Dermis blood vessel endothelial cell (primary cell): ENCODE measurements at places on chromosomes 1 and 21. TPM values are rescaled to one million over a fixed set of nuclear protein-coding genes. Genes with fewer than 3 reads are reported as not detected.

- peak; percentile 40 for DNase-seq
These were observed 36.5 kb upstream of the ADAMTS1 start for GRCh38 chr21:26881504-26882228.

DNA sequence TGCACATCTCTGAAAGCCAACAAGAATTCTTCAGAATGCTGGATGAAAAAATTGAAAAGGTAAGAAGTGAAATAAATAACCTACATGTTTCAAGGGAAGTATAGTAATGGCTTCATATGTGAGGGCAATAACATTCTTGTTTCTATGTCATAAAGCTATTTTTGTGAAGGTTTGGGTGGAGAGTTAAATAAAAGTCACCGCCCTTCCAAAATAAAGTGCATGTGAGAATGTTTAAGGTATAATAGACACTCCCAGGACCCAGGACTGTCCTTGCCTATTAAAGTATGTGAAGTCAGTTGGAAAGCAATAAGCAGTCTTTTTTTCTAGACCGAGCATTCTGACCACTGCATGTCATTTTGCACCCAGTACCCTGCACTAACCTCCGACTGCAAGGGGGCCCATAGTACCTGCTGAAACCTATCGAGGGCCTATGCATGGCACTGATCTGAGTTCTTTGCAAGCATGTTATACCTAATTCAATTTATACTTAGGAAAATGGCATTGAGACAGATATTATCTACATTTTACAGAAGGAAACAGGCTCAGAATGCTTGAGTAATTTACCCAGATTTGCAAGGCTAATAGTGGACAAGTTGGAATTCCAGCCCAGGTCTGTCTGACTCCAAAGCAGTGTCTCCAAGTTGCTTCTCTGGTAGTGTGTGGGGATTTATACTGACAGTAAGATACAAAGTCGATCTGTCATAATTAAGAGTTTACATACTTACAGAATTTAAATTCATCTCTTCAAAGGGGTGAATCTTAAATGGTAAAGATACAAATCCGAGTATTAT lies 156.1 kb downstream of the EDEM3 start:
- no peak for DNase-seq

- no peak for DNase-seq
These were observed 748.9 kb downstream of the PLA2G4A start for GRCh38 chr1:187577610-187578009.

- no peak for DNase-seq
These were observed 1.7 kb upstream of the ACTRT2 start for GRCh38 chr1:3019516-3020051.

DNA sequence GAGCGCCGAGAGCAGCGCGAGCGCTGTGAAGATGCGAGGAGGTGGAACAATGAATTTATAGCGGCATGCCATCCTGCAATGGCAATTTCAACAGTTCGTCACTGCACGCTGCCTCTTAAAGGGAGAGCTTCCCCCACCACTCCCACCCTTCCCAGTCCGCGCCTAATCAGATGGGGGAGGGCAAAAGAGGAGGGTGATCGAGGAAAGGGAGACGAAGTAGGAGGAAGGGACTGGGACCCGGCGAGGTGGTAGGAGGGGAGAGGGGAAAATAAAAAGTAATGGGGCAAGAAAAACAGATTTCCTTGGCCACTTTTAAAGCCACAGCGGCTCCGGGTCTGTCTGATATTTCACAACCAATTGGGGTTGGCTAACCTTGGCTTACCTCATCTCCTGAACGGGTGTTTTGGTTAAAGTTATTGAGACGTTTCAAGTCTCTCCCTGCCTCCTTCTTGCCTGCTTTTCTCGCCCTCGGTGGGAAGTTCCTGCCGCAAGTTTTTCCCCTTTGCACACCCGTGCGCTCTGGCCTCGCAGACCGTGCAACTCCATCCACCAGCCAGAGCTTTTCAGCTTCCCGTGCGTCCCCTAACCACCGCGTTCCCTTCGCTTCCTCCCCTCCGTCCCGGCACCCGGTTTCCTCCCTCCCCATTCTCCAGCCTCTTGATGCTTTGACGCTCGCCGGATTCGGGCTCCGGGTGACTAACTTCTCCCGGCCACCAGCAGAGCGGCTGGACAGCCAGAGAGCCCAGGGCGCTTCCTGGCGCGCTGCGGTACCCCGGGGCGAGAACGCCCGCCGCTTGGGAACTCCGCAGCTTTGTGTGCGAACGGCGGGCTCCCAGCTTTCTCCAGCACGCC lies at the start of gene ADAMTS5:
ADAMTS5 (minus strand) TSS at position 27 of the 852 bp plus-strand sequence. CDS start 697 bp downstream, outside the sequence.
- DNase-seq = peak; percentile 2

GRCh38 chr1:245441689-245442088 lies 286.9 kb downstream of the KIF26B start:
- no peak for DNase-seq

GRCh38 chr21:42599962-42600361 lies 53.5 kb upstream of the PDE9A start:
- DNase-seq = no peak

GRCh38 chr1:177309880-177310279 lies 139.1 kb downstream of the BRINP2 start:
- DNase-seq = no peak

GRCh38 chr1:18783705-18784481 lies 75.6 kb downstream of the TAS1R2 start:
- DNase-seq = no peak

DNA sequence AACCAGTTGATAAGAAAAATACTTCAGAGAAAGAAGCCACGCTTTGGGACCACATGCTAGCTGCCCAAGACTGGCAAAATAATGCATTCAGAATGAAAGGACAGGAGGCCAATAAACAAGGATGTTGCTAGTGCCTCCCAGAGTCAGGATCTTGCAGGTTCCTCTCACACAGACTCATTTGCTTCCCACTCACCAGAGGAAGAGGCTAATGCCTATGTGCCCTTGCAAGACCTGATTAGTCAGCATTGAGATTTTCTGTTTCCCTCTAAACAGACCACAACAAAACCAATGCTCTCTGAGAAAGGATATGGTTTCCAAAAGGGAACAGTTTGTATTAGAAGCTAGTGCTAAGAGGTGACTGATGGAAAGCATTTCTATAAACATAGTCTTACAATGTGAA lies 85.7 kb downstream of the NRDC start:
- peak; percentile 48 for DNase-seq

DNA sequence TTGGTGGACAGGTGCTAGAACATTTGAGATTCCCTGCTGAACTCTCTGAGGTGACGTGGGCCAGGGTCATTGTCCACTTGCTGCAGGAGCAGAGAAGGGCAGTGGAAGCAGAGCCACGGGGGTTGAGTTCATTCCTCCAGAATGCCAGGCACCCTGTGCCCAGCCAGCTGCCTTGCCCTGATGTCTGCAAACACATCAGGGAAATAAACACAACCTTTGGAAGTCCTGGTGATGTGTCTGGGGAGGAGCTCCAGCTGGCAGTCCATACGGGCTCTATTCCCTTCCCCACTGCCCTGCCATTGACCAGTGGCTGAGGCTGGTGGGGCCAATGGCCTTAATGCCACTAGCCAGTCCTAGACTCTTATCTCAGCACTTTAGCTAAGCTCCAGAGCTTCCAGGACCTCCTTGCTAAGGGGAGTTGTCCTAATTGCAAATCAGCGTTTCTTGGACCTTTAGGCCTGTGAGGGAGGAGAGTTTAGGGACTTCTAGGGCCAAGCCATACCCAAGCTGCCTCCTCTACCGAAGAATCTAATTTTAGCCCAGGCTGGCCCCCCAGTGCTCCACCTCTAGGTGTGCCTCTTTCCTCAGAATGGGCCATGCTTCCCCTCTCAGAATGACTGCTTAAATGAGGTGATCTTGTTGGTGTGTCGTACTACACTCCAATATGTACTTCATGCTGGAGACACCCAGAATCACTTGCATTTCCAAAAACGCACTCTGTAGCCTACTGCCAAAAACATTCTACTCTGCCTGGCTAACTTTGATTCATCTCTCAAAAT lies 25.9 kb upstream of the MFSD2A start:
- no peak for DNase-seq

DNA sequence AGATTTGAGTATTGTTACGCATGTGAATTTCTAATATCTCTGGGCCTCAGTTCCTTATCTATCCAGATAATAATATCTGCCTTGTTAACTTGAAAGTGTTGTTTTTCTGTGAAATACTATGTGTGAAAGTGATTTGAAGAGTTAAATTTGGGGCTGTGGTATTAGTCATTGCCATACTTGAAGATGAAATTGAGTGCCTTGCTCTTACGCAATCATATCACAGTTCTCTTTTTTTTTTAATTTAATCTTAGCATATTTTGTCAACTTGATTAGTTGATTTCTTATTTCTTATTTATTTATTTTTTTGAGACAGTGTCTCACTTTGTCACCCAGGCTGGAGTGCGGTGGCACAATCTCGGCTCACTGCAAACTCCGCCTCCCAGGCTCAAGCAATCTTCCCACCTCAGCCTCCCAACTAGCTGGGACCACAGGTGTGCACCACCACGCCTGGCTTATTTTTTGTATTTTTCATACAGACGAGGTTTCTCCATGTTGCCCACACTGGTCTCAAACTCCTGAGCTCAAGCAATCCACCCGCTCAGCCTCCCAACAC lies 31.0 kb downstream of the AGO4 start:
- no peak for DNase-seq

- peak; percentile 41 for DNase-seq
These were observed 116.0 kb downstream of the TOMM20 start for GRCh38 chr1:235012436-235013210.

CYP2J2 gene
- 0.37 TPM in 1 of 2 replicates, not detected in the other for total RNA-seq

KIF2C gene
- total RNA-seq = 11.7 and 45.5 TPM in 2 replicates

C1QC gene
- not detected in 2 replicates for total RNA-seq

SHCBP1L gene
- under 0.01 TPM in 1 of 2 replicates, not detected in the other for total RNA-seq
